AG08396 (cell line): ENCODE measurements at places on chromosomes 3 and 15.

DNA sequence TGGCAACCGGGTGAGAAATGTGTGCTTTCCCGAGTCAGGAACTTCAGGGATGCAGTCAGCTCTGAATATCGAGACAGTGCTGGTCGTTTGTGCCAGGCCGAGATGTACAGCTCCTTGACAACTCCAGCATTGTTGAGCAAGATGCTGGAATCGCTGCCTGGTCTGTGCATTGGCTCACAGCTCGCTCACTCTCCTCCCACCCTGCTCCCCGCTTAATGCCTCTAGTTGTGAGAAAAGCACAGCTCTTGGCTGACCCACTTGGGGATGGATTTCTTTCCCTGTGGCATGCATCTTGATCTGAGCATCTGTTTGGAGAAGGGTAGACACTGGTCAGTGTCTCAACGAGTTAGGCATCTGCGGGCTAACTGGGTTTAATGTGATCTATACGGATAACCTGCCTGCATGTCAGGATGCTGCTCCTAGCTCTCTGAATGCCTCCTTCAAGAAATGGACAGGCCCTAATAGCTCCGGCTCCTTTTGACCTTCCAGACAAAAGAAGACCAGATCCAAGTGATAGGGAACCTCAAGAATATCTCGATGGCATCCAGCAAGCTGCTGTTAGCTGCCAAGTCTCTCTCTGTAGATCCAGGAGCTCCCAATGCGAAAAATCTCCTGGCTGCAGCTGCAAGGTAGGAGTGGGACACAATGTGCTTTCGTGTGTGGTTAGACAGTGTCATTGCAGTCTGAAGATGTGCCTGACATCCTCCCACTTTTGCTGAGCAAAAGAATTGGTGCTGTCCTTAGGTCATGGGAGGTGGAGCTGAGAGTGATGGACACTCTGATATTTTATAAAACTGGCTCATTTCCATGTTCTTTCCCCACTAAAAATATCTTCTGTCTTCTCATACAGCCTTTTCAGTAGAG is 302.2 kb upstream of the TPM1 start:
- DNase-seq = no peak

GRCh38 chr3:122383771-122384697 is at the start of gene FAM162A:
TSS of gene FAM162A (plus strand) at chr3:122384182. CDS start at chr3:122384266, 84 bp downstream.
- DNase-seq = peak; percentile 92

DNA sequence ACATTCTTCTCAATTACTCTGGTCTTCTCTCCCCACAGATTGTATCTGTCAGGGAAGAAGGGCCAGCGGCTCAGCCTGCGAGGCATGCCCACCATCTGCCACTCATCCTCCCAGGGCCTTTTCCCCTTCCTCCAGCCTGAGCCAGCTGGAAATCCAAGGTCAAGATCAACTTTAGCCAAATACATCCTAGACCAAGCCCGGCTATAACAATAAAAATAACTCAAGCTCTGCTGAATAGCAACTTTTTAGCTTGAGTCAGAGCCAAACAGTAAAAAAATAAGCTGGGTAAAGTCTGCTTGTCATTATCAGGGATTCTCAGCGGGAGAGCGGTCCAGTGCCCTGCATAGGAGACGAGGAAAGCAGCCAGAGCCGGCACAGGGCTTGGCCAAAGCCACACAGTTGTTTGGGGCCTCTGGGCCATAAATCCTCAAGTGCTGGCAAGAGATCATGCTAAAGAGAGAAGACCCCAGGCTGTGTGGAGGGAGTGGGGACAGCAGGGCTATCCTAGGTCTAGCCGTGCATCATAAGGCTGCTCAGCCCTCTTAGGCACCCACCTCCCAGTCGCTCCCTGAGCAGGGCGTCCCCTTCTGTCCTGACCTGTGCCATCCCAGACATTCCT is 76.2 kb upstream of the HERC1 start:
- DNase-seq = peak; percentile 42

- DNase-seq = no peak
These were observed 6.9 kb downstream of the CP start for GRCh38 chr3:149214702-149215101.

DNA sequence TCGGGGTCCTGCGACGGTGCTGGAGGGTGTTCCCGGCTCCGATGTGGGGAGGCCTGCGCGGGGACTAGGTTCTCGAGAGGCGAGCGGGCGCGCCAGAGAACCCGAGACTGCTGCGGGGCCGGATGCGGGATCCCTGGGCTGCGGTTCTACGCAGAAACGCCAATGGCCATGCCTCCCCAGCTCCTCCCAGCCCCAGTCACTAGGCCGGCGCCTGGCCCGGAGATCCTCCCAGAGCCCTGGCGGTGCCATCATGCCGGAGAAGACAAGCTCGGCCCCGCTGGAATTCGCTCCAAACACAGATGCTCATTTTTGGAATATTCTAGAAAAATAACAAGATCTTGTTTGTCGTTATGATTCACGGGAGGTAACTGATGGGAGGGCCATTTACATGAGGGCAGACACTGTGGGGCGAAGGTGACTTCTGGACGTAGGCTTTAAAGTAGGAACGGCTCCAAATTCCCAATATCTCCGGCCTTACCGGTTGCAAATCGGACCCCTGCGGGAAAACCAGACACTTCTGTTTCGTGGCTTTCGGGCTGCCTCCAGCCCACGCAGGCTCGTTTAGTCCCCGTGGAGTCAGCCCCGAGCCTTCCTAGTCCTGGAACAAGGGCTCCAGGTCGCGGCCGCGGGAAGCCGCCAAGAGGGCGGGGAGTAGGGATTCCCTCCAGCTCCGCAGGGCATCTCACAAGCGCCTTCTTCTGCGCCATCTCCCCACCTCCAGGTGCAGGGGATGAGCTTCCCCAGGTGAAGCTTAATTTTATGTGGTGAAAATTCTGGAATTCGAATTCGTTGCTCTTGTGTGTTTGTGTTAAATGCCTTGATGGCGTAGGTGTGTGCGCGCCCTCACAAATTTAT is 74.8 kb upstream of the POLG start:
- DNase-seq = no peak

DNA sequence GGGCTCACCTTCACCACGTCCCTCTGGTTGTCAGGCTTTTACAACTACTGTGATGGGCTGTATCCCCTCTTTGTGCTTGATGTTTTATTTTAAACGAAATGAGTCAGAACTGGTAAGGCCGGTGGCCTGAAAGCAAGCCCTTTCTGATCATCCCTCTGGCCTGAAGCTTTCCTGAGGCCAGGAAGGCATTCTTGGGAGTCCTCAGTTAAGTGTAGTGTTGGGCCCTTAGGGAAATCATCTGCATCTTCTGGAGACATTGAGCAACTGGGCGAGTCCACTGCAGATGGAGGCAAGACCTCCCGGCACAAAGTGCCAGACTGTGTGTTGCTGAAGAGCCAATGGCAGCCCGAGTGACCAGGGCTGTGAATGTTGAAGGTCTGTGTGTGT is 33.0 kb upstream of the AMOTL2 start:
- DNase-seq = no peak

- no peak for DNase-seq
These were observed 240.0 kb downstream of the MBNL1 start for GRCh38 chr3:152508705-152509104.

DNA sequence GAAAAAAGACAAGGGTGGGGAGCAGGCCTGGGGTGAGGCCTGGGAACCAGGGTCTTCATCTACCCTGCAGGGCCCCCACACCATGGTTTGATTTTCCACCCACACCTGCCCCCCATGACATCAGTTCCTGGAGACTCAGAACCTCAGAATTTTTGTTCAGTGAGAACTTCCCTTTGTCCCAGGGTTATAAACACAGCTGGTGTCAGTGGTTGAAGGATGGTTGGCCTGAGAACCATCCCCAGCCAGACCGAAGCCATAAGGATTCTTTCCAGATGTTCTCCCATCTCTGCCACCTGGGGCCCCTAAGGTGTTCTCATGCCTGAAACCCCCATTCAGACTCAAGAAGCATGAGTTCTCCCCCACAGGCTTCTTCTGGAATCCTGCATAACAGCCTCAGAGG is 16.6 kb downstream of the CCDC33 start:
- no peak for DNase-seq

GRCh38 chr3:64161481-64161952 is 63.7 kb downstream of the PRICKLE2 start:
- DNase-seq = no peak

DNA sequence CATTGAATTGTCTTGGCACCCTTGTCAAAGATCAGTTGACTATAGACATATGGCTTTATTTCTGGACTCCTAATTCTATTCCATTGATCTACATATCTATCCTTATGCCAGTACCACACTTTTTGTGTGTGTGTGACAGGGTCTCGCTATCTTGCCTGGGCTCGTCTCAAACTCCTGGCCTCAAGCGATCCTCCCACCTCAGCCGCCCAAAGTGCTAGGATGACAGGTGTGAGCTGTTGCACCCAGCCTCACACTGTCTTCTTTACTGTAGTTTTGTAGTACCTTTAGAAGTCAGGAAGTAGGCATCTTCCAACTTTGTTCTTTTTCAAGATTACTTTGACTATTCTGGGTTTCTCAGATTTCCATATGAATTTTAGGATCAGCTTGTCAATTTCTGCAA is 24.3 kb downstream of the CDAN1 start:
- no peak for DNase-seq

- DNase-seq = no peak
These were observed 107.8 kb downstream of the MEGF11 start for GRCh38 chr15:66145726-66146182.

DNA sequence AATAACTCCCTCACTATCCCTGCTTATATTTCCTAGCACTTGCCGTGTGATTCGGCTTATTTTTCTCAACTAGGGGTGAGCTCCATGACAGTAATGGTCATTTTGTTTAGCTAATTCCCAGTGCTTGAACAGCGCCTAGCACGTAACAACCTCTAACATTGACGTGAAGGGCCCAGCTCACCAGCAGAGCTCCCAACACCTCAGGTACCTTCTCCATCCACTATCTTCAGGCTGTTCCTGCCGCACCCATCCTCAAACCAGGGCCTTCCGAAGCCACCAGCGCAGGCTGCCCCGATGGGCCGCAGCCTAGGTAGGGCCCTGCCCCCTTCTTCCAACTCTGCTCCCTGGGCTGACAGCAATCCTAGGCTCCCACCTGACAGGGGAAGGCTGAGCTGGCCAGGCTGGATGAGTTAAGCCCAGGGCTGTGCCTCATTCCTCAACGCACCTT is 751 bp upstream of the RPS17 start:
- peak; percentile 26 for DNase-seq

- DNase-seq = no peak
These were observed 4.0 kb upstream of the SLC25A38 start for GRCh38 chr3:39378957-39379777.

DNA sequence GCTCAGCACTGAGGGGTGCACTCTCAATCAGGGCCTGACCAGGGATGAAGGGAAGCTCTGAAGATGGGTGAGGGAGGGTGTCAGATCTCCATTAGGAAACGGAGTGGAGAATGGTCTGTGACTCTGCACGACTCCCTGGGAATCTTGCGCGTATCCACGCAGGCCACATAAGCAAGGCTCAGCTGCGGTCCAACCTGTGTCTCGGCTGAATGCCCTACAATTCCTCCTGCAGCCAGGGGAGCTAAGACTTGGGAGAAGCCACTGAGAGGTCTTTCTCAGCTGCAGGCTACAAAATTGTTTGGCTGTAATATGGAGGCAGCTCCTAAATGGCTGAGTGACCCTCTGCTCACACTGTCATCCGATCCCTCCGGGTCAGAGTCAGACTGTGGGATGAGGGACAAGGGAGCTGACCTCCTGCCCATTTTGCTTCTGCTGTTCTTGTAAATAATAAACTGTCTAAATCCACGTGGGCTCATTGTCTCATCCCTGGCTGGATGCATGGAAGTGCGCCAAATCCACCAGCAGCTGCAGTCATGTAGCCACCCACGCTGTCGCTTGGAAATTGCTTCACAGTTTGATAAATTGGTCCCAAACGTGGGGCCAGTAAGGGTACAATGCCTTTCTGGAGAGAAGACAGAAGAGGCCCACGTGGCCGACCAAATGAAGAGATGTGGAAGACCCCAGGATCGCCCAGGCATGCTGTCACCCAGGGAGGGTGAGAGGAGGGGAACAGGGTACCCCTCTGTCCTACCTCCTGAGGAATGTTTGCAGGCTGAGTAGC is 30.5 kb downstream of the ALS2CL start:
- DNase-seq = peak; percentile 54

- DNase-seq = no peak
These were observed 39.7 kb downstream of the UNC13C start for GRCh38 chr15:54017959-54018358.

DNA sequence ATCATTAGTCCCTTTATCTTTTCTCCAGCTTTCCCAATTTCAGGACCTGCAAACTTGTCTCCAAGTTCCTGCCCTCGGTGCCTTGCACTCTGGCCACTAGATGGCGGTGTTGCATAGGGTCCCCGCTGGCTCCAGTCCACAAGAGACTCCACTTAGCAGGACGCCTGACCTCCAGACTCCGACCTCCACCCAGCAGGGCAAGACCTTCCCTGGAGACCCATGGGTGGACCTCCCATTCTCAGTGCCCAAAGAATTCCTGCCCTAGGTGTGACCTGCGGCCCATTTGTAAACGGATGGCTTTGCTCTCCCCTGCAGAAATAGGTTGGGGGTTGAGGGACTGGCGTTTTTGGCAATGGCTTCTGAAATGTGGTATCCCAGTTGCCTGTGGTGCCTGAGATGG is 82.6 kb downstream of the LSM3 start:
- peak; percentile 84 for DNase-seq

GRCh38 chr15:63809452-63809851 is 24.3 kb downstream of the HERC1 start:
- DNase-seq = no peak

DNA sequence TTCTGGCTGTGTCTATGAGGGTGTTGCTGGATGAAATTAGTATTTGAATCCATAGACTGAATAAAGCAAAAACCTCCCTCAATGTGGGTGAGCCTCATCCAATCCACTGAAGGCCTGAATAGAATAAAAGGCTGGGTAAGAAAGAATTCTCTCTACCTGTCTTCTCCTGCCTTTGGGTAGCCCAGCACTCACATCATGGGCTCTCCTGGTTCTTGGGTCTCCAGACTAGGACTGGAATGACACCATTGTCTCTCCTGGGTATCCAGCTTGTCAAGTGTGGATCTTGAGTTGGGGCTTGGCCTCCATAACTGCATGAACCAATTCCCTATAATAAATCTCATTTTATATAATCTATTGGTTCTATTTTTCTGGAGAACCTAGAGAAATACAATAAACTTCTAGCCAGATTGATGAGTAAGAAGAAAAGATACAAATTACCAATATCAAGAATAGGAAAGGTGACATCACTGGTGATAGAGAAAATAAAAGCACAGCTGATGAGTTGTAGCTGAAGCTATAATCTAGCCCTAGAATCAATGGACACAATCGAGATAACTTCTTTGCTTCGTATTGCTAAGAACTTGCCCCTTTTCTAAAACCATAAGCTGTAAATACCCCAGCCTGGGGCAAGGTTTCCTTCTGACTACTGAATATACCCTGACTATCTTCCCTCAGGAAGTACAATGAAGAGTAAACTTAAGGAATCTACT is 106.4 kb downstream of the ANO10 start:
- DNase-seq = no peak

- no peak for DNase-seq
These were observed 32.6 kb downstream of the PLCL2 start for GRCh38 chr3:16917256-16917935.

GRCh38 chr3:134406331-134407238 is 32.3 kb upstream of the AMOTL2 start:
- no peak for DNase-seq

GRCh38 chr3:65019443-65020055 is 331.7 kb upstream of the ADAMTS9 start:
- no peak for DNase-seq

GRCh38 chr3:63151897-63152296 is 126.2 kb upstream of the SYNPR start:
- DNase-seq = no peak
